ENCODE measurements at places on chromosomes 5 and 9. TPM values are rescaled to one million over a fixed set of nuclear protein-coding genes. Genes with fewer than 3 reads are reported as not detected.

DNA sequence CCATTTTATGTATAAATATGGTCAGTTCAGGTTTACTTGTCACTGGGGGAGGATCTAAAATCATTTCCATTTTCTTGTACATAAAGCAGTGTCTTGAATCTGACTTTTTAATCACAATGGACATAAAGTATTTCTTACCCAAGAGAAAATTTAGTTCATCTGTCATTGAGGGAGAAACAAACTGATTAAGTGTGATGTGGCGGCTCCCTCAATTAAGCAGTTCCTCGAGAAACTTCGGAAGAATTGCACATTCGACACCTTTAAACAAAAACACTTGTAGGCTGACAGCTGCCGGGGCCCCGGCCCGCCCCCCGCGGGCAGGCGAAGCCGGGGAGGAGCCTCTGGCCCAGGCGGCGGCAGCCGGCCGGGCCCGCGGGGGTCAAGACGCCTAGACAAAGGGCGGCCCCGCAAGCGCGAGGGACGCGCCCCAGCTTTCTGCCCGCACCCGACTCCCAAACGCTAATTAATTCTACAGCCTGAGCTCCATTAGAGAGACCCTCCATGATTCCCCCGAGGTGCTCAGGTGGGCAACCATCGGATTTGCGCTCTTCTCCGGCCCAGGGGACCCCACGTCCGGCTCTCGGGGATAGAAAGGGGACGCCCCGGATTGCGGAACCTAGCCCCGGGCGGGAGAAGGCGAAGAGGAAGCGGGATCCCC, 750 bp downstream of the TRIM36 start:
- no peak for DNase-seq

DNA sequence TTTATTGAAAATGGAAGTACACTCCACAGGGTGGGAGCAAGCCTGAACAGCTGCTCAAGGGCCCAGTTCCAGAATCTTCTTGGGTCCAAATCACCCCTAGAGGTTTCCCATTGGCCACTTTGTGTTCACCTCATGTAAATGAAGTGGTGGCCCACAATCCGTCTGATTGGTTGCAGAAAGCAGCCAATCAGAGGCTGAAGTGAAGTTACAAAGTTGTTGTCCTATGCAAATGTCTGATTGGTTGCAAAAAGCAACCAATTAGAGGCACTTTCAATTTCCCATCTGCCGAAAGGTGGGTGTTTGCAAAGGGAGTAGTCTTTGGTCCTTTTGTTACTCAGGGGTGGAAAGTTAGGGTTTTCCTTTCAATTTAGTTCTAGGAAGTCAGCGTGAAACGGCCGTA, 8.8 kb downstream of the TMEM171 start:
- no peak for DNase-seq

- DNase-seq = no peak
Measured at GRCh38 chr5:65903581-65903980, 22.8 kb upstream of the ERBIN start.

- DNase-seq = no peak
Measured at GRCh38 chr9:134130503-134131375, 5.1 kb upstream of the WDR5 start.

- DNase-seq = no peak
Measured at GRCh38 chr5:127723571-127723970, 20.4 kb downstream of the CCDC192 start.

GRCh38 chr9:108002371-108002956, 512.9 kb upstream of the KLF4 start:
- no peak for DNase-seq

- DNase-seq = no peak
Measured at GRCh38 chr5:2749514-2750025, 1.9 kb downstream of the IRX2 start.

GRCh38 chr9:71929791-71930440, 18.5 kb downstream of the C9orf85 start:
- no peak for DNase-seq

DNA sequence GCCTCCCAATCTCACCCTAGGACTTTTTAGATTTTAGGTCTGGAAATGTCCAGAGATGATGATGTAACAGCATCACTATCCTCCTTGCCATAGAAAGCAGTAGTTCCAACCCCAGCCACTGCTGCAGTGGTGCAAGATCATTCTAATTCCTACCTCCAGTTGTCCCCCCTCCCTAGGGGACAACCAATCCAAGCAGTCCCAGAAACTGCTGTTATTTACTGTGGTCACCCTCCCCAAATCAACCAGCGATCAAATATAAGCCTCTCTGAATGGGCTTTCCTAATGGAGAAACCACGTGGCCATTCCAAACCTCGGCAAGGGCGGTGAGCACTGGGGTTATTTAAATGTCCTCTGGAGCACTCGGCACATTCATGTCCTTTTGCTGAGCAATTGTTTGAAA, 159.8 kb downstream of the SLF1 start:
- no peak for DNase-seq

DNA sequence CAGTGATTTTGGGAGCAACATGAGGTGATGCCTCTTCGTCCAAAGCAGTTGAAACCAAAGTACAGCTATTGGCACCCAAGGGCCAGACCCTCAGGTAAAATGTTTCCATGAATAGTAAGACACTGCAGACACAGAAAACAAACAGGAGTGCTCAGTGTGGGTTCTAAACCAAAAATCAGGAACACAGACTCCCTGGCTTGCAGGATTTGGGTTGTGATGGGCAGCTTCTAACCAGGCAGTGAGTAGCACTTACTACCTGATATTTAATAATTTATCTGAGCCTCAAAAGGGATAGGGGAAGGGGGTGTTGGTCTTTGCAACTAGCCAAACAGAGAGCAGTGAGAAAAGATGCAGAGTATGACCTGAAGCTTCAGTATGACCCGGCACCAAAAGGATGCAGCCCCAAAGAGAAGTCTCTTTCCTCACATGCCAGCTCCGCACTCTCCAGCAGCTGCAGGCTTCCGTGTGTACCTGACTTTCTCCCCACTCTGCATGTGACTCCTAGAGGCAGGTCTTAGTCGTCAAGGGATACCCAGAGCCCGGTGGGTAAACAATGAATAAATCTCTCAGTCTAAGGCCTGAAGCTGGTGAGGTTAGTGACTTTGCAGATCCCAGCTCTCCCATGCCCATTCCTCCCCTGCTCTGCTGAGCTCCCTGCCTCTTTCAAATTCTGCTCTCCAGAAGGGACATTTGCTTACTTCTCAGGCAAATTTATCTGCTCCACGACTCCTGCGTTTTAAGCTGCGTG, 105.4 kb upstream of the SPOCK1 start:
- no peak for DNase-seq

GRCh38 chr9:107513464-107514100, 24.0 kb upstream of the KLF4 start:
- no peak for DNase-seq

The C5 gene
- 1.3 TPM for total RNA-seq

The CCDC152 gene
- 16.2 TPM for total RNA-seq

The AFAP1L1 gene
- total RNA-seq = 0.18 TPM

The PRDM9 gene
- not detected for total RNA-seq

The PLCXD3 gene
- total RNA-seq = not detected

The FGF18 gene
- 0.18 TPM for total RNA-seq

The STOML2 gene
- 271 TPM for total RNA-seq

The C9orf43 gene
- total RNA-seq = 0.90 TPM

The PCDHA13 gene
- total RNA-seq = not detected
